ENCODE measurements at places on chromosomes 7 and 10. TPM values are rescaled to one million over a fixed set of nuclear protein-coding genes. Genes with fewer than 3 reads are reported as not detected.

ITGA8 gene
- polyA plus RNA-seq, result 4.3 TPM

IQUB gene
- not detected for polyA plus RNA-seq

TWIST1 gene
- polyA plus RNA-seq, result 1.4 TPM

GAD2 gene
- 5.9 TPM for polyA plus RNA-seq

ADD3 gene
- 26.1 TPM for polyA plus RNA-seq

CPA2 gene
- 4.2 TPM for polyA plus RNA-seq

AP3M1 gene
- polyA plus RNA-seq, result 11.2 TPM

PRSS2 gene
- polyA plus RNA-seq, result 49,551 TPM

NPC1L1 gene
- polyA plus RNA-seq, result 0.34 TPM

CYP3A5 gene
- polyA plus RNA-seq, result 10.4 TPM

SLC16A9 gene
- 1.4 TPM for polyA plus RNA-seq

CPED1 gene
- 0.92 TPM for polyA plus RNA-seq

PLEKHS1 gene
- not detected for polyA plus RNA-seq

TMEM229A gene
- polyA plus RNA-seq, result not detected

TET1 gene
- 0.27 TPM for polyA plus RNA-seq

SPDYE5 gene
- 0.08 TPM for polyA plus RNA-seq

C10orf53 gene
- polyA plus RNA-seq, result not detected

HYAL4 gene
- polyA plus RNA-seq, result not detected

All from adipose tissue (tissue), 3 donors.